T follicular helper cell (primary cell): ENCODE measurements at places on chromosomes 4 and X.

DNA sequence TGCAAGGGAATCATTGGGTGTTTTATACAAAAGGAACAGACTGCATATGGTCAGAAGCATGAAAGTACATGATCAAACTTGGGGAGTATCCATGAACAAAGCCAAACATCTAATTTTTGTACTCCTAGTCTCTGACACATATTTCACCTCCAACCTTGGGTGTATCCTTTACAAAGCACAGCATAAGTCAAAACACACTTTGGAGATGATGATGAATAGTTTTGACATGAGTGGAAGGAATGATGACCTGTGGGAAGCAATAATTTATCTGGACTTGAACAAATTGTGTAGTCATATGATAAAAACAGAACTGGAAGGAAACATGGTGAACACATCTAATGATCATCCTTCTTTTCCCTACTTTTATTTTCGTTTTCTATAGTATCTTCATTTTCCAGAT lies 108.7 kb upstream of the PLS3 start:
- no peak for DNase-seq

DNA sequence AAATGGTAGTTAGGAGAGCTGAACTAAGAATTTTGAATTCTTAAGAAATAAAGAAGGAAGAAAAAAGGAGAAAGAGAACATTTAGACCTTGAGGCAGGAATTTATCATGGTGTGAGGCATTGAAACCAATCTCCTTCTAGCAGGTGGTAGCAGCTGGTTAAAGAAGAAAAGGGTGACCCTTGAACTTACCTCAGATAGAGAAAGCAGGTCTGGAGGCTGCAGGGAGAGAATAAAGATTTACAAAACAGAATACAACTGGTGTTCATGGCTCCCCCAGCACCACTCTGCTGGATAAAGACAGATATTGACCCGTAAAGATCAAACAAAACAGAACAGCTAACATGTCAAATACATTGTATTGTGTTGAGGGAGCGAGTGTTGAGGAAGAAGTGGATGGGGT lies 56.0 kb downstream of the NCAPG start:
- no peak for DNase-seq

DNA sequence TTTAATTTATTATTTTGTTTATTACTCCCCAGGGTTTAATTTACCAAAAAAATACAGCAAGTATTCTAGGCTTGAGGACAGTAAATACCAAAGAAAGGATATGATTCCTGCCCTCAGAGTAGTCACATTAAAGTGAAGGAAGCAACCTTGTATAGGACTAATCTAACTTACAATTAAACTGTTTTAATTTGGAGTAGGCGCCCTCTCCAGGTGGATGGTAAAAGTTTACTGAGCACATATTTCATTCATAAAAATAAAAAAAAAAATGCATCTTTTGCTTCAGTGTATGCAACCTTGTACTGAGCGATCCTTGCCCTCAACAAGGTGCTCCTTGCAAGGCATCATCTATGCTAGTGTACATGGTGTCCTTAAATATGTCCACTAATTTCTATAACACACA lies 72.0 kb upstream of the MAGEB16 start:
- no peak for DNase-seq

- no peak for DNase-seq
These were observed 339.5 kb downstream of the GPAT3 start for GRCh38 chr4:83875437-83875836.
